ENCODE measurements at places on chromosomes 12 and 14.

- no peak for DNase-seq
Observed at GRCh38 chr12:125412506-125412905, 347.3 kb downstream of the AACS start.

- DNase-seq: no peak
Observed at GRCh38 chr12:66188584-66189485, at the start of gene IRAK3. Gene IRAK3 (plus strand): TSS chr12:66189214. CDS start chr12:66189300, 86 bp downstream.

DNA sequence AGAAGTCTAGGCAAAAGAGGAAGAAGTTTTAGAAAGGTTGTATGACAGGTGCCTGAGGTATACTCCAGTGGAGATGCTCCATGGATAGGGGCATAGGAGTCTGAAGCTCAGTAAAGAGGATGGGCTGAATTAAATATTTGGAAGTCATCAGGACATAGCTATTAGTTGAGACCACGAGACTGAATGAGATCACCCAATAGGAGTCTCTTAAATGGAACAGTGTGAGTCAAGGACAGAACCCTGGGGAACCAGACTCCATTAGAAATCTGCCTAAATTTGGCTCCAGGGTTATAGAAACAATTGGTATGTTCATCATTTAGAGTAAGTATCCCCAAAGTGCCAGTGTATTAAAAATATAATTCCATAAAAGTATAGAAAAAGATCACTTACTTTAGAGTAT, 172.6 kb downstream of the PRKCH start:
- DNase-seq: no peak

DNA sequence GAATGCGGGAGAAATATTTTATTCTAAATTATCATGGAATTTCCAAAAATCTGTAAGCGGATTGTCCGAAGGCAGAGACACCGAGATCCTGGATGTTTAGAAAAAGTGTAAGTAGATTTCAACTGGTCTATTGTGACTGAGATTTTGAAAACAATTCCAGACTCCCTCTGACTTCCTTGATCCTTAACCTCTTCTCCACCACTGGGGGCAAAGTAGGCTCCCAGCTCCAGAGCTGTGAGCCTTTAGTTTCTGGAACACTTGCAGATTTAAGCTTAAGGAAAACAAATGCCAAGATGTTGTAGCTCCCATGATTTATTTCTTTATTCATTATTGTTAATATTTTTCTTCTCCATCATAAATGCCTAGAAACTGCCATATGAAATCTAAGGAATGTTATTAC, 1320.5 kb upstream of the SEL1L start:
- no peak for DNase-seq

DNA sequence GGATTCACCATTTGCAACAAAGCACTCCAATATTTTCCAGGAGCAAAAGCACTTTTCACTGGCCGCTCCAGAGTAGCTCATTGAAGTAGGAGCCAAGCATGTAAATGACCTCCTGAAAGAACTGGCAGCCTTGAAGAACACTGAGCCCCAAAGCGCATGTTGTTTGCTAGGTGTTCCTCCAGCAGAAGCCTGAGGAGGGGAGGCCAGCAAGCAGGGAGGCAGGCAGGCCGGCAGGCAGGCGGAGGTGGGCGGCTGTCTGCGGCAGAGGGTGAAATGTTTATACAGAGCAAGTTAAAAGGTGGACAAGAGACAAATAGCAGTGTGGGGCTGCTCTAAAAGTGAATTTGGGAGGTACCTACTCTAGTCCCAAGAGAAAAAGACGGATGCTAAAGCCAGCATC, 439.4 kb downstream of the CCDC91 start:
- no peak for DNase-seq

DNA sequence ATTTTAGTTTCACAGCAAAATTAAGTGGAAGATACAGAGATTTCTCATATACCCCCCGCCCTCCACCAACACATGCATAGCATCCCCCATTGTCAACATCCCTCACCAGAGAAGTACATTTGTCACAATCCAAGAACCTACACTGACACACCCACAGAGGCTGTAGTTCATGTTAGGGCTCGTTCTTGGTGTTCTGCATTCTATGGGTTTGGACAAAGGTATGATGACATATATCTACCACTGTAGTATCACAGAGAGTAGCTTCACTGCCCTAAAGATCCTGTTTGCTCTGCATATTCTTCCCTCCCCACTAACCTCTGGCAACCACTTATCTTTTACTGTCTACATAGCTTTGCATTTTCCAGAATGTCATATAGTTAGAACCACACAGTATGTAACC, 444.6 kb upstream of the DCN start:
- no peak for DNase-seq

All from GM12864 (cell line).